ENCODE measurements at places on chromosomes 4 and X.

- no peak for DNase-seq
These were observed 53.4 kb downstream of the IRF2 start for GRCh38 chr4:184420881-184421416.

DNA sequence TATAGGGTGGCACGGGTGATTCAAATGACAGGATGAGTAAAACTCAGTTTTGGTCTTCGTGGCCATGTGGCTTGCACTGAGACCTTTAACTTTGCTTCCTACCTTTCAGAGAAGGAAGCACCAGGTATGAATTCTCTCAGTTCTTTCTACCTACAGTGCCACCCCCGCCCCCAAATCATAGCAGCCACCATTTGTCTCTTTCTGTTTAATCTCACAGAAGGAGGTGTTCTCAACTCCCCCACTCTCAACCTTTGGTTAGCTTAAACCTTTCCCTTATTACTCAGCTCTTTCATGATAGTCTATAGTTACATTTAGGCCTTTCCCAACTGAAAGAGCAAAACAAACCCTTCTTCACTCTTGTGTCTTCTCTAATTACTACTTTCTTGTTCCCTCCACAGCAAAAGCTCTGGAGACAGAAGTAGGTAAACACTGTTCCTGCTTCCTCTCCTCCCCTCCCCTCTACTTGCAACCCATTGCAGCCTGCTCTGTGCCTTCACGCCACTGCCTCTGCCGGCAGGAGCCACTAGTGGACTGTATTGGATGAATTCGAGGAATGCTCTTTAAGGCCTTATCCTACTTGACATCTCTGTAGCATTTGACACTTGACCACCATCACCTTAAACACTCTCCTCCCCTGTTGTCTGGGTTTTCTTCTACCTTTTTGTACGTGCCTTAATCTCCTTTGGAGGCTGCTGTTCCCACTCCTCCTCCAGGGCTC is 123.7 kb downstream of the AFF1 start:
- DNase-seq = no peak

DNA sequence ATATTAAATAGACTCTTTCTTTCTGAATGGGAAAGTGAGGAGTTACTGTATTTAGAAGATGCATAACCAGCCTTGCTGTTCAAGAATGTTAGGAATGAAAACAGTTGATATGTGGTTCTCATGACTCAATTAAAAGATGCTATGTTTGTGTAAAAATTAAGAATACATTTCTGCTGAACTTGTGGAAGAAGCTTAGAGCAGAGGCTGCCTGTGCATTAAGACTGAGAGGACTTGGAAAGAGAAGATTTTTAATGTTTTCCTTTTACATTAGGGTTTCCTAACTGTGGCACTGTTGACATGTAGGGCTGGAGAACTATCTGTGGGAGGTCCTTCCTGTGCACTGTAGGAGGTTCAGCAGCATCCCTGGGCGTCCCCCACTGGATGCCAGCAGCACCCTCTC is 137.7 kb downstream of the GPR143 start:
- DNase-seq = no peak

GRCh38 chrX:19968276-19968675 is 22.6 kb downstream of the BCLAF3 start:
- no peak for DNase-seq

DNA sequence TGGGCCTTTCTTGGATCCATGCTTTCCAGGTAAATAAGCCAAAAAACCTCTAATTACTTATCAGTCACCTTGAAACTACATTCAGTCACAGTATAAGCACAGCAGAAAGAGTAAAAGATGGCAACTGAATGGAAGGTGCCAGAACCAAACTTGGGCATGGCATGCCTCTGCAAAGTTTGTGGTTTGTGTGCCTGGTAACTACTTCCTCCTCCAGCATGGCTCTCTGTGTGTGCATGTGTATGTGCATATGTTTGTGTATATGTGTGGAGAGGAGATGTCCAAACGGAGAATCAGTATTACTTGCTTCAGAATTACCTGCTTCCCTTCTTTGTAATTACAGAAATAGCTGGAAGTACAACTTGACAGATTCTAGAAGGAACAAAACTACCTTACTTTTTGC is 67.5 kb downstream of the AGTR2 start:
- no peak for DNase-seq

DNA sequence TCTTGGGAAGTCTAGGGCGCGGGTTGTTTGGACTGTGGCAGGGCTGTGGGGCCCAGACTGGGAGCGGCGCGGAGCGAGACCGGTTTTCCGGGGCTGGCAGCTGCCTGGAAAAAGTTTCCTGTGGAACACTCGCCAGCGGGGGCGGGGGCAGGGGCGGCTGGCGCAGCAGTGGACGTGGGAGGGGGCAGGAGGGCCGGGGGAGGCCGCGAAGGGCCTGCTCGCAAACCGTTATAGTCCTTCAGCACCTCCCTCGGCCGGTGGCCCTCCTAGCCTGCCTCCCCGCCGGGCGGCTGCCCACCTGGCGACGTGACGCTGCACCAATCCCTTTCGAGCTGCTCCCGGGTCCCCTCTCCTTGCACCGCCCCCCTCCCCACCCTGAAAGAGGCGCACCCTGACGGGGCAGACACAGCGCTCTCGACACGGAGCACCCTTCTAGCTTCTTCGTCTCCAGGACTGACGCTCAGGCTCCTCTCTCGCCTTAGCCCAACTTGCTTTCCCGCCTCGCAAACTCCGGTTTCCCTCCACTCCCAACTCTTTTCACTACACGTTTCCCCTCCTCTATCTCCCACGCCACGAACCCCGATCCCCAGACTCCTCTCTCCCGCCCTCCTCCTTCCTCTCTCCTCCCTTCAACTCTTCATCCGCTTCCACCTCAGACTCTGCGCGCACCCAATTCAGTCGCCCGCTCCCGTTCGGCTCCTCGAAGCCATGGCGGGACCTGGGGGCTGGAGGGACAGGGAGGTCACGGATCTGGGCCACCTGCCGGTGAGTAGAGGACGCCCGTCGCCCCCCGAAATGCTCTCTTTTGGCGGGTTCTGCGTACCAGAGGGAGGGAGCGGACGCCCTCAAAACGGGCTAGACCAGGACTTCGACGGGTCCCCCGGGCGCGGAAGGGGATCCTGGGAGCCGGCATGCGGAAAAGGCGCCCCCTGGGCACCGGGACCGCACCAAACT is at the start of gene NRK:
NRK (plus strand) TSS at position 402 of the 954 bp plus-strand sequence; CDS start at position 709, 307 bp downstream.
- DNase-seq = no peak

GRCh38 chr4:87268411-87268810 is 48.0 kb upstream of the KLHL8 start:
- no peak for DNase-seq

DNA sequence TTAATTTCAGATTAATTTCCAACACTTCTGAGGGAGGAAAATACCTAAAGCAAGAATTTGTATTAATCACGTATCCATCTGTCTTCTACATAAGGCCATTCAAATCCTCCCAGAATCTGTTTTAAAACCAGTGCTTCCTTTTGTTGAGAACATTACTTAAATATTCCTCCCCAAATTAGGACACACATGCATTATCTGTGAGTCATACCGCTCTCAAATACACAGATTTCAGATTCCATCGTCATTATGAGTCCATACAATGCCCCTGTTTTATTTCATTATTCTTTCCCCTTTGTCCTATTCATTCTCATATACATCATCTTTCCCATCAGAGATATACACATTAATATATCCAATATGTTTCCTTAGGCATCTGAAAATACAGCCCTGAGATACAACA is 57.3 kb upstream of the PRSS12 start:
- no peak for DNase-seq

DNA sequence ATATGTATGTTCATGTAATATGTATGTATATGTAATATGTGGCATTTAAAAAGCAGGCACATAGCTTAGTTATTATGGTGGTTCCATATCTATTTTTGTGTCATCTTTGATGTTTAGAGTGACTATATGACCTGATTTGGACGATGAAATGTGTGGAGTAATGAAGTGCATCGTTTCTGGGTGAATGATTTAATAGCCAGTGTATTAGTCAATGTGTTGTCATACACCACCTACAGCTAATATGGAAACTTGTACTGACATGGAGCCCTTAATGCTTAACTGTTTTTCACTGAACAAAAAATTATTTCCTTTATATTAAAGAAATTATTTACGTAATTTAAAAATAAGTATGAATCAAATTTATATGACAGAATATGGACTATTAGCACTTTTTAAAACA is 292.3 kb upstream of the FSTL5 start:
- no peak for DNase-seq

- DNase-seq = peak; percentile 31
These were observed 796 bp upstream of the ZNF141 start for GRCh38 chr4:336893-337142.

GRCh38 chr4:16257611-16258010 is 31.3 kb upstream of the TAPT1 start:
- DNase-seq = no peak

- no peak for DNase-seq
These were observed 4.3 kb upstream of the DGAT2L6 start for GRCh38 chrX:70172964-70173363.

- DNase-seq = no peak
These were observed 6.0 kb downstream of the NOA1 start for GRCh38 chr4:56971383-56971782.

GRCh38 chrX:13404364-13404763 is 84.5 kb upstream of the ATXN3L start:
- DNase-seq = no peak

GRCh38 chr4:59671037-59671436 is 1529.1 kb upstream of the ADGRL3 start:
- no peak for DNase-seq

- no peak for DNase-seq
These were observed 379.6 kb downstream of the IL15 start for GRCh38 chr4:142016031-142016430.

- no peak for DNase-seq
These were observed 78.6 kb upstream of the BOD1L1 start for GRCh38 chr4:13706120-13706519.

DNA sequence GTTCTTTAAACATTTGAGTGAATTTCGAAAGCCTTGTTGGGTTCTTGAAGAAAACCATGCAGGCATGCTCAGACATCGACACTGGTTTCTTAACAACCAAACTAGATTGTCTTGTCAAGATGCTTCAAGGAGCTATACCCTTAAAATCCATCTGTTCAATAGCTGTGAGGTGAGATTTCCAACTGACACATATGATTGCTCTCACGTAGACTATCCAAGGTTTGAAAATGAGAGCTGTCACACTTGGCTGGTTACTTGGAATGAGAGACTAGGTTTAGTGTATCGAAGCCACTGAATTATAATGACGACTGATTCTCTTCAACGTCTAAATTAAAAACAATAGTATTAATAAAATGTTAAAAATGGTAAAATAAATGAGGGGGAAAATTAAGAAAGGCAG is 2725.5 kb downstream of the ARAP2 start:
- no peak for DNase-seq

DNA sequence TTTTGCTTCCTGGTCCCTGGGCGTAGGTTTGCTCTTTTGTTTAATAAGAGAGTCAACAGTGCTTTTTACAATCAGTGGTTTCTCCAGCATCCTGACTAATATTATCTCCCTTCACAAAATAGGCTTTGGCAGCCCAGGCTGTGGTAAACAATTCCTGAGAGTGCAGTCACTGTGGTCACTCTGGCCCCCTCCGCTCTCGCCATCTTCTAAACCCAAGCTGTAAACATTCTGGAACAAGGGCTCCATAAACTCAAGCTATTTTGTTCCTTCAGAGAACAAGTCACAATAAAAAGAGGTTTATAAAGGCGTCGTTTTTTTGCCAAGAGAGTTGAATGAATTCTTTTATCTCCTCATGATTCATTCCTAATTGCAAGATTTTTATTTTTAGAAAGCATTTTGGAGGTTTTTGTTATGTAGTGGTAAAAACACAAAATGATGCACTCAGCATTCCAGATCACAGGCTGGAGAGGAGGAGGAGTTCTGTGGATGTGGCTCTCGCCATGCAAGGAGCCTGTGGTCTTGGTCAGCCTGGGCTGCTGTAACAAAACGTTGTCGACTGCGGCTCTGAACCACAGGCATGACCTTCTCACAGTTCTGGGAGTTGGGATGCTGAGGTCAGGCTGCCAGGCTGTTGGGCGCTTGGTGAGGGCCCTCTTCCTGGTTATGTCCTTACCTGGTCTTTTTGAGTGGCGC is 486.4 kb upstream of the FAT1 start:
- DNase-seq = no peak

DNA sequence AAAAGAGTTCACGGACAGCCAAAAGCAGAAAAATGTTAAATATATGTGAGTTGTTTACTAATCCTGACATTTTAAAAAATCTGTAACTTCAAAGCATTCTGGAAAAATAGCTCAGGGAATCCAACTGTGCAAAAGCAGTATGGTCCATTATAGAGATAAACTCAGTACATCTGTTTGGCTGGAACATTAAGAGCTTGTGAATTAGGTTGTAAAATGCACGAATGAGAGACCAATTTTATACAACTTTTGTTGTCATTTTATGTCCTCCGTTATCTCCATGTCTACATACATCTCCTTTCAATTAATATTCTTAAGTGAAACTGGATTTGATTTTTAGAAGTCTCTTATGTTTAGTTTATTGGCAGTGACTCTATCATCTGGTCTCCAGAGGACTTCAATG is 367.0 kb upstream of the ATOH1 start:
- DNase-seq = no peak

- DNase-seq = peak; percentile 89
These were observed 194.6 kb upstream of the FTHL17 start for GRCh38 chrX:31266203-31267076.

GRCh38 chr4:93870876-93871458 is 42.4 kb downstream of the ATOH1 start:
- no peak for DNase-seq

DNA sequence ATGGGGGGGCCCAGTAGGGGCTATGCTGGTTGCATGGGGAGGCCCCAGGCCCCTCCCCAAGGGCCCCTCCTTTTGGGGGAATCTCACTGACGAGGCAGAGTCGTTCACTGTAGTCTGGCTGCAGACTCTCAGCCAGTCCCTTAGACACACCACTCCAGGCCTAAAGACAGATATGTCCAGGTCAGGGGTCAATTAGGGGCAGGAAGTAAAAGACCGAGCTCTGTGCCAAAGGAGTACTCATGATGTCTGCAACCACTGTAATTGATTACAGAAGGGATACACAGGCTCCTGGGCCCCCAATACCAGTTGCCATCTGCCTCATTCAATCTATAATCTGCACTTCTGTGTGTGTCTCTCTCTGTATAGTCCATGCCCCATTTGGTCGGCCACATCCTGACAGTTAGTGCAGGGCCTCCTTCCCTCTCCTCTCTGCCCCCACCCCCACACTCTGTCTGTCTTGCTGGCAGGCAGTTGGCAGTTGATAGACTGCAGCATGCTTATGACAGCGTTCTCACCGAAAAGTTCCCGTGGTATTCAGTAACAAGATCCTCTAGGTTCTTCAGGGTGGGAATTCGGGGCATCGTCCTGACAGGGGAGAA is 1.3 kb upstream of the CXorf65 start:
- DNase-seq = no peak

GRCh38 chrX:19563746-19564145 is 48.4 kb upstream of the MAP3K15 start:
- DNase-seq = no peak

Data from lower leg skin (tissue), 4 donors.